COR-L47 (cell line): ENCODE measurements at places on chromosomes 2 and 18.
A peak's percentile ranks its signal among the peaks of the same experiment; 100 is the strongest.

GRCh38 chr2:150484461-150485021 is 2.9 kb downstream of the RND3 start:
- DNase-seq = no peak

DNA sequence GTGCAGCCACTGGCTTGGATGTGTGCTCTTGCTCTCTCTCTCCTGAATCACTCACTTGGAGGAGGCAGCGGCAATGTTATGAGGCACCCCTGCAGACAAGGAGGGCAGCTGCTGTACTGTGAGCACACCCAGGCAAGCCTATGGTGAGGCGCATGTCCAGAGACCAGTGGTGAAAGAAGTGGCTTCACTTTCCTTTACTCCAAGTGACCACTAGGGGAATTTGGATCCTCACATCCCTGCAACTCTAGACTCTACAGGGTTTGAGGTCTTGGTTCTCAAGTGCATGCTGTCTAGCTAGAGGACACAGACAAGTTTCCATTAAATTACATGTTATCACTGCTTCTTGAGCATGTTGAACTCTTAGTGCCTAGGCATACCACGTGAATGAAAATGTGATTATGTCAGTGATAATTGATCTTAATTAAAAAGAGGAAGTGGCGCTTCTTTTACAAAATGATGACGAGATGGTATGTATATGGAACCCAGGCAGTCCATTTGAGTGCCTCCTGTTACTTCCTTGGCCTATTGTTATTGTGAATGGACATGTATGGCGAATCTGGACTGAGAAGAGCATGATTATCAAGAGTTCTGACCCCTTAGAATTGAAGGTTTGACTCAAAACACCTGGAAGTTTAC is 181.0 kb upstream of the CDH2 start:
- DNase-seq = no peak

- DNase-seq = peak; percentile 45
Measured at GRCh38 chr2:181892799-181893435, 1.4 kb downstream of the ITPRID2 start.

- DNase-seq = no peak
Measured at GRCh38 chr2:204039298-204039838, 102.8 kb downstream of the ICOS start.

GRCh38 chr2:26740346-26740745 is 23.7 kb upstream of the SLC35F6 start:
- no peak for DNase-seq

GRCh38 chr2:181354626-181355025 is 102.6 kb upstream of the ITGA4 start:
- DNase-seq = no peak

GRCh38 chr2:71552356-71552755 is 99.0 kb downstream of the DYSF start:
- DNase-seq = no peak

- peak; percentile 61 for DNase-seq
Measured at GRCh38 chr2:234771980-234772732, 179.7 kb upstream of the SH3BP4 start.

DNA sequence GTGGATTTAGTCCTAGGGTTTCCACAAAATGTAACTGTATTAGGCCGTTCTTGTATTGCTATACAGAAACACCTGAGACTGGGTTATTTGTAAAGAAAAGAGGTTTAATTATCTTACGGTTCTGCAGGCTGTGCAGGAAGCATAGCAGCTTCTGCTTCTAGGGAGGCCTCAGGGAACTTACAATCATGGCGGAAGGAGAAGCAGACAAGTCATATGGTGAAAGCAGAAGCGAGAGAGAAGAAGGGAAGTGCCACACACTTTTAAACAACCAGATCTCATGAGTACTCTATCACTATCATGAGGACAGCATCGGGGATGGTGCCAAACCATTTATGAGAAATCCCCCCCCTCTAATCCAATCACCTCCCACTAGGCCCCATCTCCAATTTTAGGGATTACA is 9.5 kb upstream of the CCDC68 start:
- no peak for DNase-seq

DNA sequence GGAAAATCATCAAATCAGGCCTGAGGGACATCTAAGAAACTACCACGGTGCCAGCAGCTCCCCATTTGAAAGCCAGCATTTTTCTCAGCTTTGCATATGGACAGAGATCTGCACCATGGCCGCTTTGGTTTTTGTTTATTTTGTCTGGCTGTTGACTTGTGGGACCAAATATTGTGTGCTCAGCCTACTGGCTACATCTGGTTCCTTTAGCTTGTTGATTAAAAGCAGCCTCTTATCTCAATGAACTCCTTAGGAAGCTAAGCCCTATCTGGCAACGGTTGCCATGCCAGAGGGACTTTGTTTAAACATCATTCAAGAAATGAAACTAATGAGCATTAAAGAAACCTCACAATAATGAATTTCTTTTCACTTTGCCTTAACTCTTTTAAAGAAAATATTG is 32.4 kb upstream of the CCDC150 start:
- DNase-seq = no peak

DNA sequence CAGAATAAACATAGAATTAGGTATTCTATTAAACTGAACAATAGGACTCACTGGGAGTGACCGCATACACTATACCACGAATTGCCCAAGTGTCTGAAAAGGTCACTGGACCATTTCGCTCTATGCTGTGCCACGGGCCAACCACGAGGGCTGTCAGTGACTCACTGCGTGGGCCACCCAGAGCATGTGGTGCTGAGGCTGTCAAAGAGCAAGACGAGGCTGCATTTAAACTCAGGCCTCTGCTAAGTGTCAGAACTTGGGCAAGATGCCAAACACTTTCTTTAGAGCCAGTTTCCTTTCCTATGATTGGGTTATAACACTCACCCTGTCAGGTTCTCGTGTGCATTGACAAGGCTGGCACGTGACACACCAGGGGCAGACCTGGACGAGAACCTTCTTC is 97.5 kb downstream of the SH3YL1 start:
- peak; percentile 13 for DNase-seq

DNA sequence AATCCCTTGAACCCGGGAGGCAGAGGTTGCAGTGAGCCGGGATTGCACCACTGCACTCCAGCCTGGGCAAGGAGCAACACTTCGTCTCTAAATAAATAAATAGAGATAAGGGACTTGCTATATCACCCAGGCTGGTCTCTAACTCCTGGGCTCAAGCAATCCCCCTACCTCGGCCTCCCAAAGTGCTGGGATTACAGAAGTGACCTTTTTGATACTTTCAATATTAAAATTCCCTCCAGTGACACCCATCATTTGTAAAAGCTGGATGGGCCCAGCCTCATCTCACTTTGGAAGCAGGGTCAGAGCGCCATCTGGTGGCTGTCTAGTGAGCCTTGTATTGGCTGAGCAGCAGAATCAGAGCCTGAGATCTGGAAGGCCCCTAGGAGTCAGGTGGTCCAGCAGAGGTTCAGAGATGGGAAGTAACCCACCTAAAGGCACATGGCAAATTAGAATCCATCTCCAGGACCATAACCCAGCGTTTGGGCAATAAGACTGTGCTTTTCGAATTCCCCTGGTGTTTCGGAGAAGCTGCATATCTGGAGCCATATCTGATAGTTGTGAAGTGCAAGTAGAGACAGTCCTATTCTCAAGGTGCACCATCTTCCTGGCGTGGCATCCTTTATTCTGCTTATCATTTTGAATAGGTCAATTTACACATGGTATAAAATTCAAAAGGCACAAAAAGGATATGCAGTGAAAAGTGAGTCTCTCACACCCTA is 18.3 kb upstream of the SLC35F6 start:
- DNase-seq = peak; percentile 67

DNA sequence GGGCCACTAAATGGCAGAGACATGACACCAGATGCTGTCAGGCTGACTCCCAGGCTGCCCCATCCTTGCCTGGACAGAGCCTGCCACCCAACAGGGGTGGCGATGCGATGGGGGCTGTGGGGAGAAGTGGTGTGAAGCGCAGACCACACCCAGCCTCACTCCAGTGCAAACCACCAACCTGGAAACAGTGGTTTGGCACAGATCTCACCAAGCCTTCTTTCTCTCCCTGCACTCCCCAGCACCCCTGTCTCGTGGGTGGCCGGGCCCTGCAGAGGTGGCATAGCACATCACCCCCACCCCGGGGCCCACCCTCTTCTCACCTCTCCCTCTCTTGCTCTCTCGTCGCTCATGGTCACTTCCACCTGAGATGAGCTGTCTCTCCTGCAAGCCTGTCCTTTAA is 32.6 kb downstream of the CIB4 start:
- no peak for DNase-seq

DNA sequence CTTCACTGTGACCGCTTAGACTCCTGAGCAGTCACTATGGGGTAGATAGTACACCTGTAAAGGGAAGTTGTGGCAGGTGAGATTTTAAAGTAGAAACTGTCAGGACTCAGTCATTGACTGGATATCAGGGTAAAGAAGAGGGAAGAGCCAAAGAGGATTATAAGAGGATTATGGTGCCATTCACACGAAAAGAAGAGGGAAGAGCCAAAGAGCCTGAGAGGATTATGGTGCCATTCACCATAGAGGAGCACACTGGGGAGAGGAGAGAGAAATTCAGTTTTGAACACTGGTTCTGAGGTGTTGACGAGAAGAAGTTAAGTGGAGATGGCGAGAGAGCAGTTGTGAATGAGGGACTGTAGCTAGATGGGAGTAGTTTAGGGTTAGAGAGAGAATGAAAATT is 16.9 kb upstream of the KCNJ13 start:
- DNase-seq = no peak

- no peak for DNase-seq
Measured at GRCh38 chr2:2502201-2502549, 171.1 kb upstream of the MYT1L start.

DNA sequence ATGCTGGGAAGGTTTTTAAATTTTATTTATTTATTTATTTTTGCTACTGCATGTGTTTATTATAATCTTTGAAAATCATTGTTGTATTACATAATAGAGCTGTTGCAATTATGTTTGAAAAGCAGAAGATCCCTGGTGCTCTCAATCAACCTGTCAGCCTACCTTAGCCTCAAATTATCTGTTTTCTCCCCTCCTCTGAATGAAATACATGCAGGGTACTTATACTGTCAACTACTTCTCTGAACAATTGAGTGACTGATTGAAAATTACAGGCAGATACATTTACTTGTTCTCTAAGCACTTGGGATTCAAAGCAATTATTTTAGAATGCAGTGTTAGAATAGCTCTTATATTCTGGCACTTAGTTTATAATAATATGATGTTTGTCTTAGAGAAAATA is 8.1 kb downstream of the KYNU start:
- no peak for DNase-seq

DNA sequence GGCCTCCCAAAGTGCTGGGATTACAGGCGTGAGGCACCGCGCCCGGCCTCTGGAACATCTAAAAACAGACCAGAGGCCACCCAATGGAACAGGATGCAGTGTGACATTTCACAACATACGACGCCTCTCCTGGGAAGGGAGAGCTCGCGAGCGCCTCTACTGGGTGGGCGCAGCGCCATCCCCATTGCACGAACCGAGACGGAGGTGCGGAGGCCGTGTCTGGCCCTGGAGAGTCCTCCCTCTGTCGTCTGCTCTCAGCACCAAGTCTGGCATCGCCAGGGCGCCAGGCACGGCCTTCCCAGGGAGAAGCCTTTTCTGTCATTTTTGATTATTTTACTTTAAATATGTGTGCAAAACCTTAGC is 9.4 kb upstream of the GBX2 start:
- DNase-seq = no peak

- no peak for DNase-seq
Measured at GRCh38 chr2:60520151-60520876, 33.1 kb downstream of the BCL11A start.

- DNase-seq = no peak
Measured at GRCh38 chr2:128196026-128196425, 105.0 kb downstream of the UGGT1 start.

DNA sequence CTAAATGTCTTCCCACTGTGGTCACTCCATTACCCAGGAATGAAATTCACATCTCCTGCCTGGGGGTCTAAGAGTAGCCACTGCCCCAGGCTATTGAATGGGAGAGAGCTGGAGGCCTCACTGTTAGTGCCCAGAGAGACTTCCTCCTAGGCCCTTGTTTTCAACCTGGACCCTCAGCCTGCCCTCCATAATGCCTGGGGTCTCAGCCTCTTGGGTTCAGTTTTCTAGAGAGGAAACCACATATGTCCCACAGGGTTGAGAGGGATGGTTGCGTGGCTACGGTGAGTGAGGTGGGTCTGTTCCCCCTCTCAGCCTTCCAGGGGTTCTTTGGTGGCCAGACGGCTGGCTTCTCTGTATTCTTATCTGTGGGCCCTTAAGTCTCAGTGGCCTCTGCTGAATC is 43.4 kb downstream of the SPATS2L start:
- no peak for DNase-seq

- no peak for DNase-seq
Measured at GRCh38 chr2:153626676-153627075, 148.1 kb upstream of the RPRM start.

GRCh38 chr2:17334300-17334699 is 183.9 kb downstream of the RAD51AP2 start:
- DNase-seq = no peak

- DNase-seq = no peak
Measured at GRCh38 chr2:84878459-84878858, 2.4 kb downstream of the TRABD2A start.

GRCh38 chr18:56541340-56541739 is 97.1 kb downstream of the TXNL1 start:
- no peak for DNase-seq

DNA sequence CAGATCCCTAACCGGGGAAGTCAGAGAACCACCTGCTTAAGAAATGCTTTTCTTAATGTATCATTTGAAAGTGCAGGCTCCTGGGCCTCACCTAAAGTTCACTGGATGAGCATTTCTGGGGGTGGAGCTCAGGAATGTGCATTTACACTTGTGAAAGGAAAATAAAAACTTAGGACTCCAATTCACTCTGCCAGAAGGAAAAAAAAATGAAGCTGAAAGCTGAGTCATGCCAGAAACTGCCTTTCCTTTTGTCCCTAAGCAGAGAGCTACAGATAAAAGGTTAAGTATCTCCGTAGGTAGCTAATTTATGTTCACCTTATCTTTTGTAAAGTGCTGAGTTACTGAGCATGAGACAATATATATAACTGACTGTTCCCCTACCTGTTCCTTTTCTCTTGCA is 229.5 kb upstream of the MEX3C start:
- no peak for DNase-seq

DNA sequence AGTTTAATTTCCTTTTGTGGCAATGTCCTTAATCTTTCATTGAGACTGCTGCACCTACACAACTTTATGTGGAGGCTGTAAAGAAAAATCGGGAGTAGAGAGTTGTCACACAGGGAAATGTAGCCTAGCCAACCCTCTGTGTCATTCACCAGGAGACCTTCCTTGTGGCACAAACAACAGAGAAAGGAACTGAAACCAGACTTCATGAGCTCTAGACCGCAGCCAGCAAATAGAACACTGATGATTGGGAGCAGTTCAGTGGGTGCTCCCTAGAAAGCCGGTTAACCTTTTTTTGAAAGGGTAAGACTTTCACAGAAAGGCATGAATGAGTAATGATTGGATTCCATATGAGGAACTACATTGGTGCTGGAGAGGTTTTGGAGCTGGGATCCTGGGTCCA is 1752.4 kb upstream of the CELF4 start:
- no peak for DNase-seq

GRCh38 chr2:199575416-199575815 is 117.7 kb upstream of the SATB2 start:
- no peak for DNase-seq

GRCh38 chr2:195595825-195596224 is 61.2 kb upstream of the SLC39A10 start:
- no peak for DNase-seq
